Activated CD4-positive, CD25-positive, alpha-beta regulatory T cell (primary cell): ENCODE measurements at places on chromosomes 4 and X.

DNA sequence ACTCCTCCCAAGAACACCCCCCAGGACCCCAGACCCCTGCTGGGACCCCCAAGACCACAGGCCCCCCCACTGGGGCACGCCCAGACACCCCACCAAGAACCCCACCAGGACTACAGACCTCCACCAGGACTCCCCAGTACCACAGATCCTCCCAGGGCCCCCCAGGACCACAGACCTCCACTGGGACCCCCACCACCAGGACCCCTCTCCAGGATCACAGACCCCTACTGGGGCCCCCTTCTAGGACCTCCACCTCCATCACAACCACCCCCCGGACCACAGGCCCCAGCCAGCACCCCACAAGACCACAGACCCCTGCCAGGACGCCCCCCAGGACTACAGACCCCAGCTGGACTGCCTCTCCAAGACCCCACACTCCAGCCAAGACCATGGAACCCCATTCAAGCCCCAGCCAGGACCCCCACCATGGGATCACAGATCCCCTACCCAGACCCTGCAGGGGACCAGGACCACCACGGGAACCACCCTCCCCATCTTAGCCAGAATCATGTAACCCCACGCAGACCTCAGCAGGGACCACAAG lies 855 bp upstream of the DHRSX start:
- DNase-seq: no peak

DNA sequence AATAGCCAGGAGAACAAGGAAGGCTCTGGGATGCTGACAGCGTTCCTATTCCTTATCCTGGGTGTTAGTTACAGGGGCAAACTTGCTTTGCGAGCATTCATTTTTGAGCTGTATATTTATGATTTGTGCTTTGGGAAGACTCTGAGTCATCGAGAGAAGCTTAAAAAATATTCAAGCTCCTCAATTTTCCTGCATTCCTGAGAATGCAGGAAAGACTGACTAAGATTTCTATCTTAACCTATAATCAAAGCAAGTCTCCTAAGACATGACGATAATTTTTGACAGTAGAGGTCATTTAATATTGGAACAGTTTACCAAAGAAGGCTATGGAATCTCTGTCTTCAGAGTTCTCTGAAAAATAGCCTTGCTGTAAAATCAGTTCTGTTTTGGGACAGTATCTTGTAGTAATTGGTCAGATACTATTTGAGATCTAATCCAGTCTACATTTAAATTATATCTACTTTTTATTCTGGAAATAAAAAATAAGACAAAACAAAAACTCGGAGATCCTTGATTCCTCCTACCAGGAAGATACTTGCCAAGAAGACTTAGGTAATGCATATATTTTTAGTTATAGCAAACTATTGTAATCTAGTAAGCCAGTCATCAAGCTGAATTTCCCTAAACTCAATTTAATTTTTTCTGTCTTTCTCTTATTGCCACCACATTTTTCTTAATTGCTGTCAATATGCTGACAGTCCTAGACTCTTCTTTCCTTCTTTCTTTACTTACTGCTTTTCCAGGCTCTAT lies 31.7 kb downstream of the BBS12 start:
- no peak for DNase-seq

DNA sequence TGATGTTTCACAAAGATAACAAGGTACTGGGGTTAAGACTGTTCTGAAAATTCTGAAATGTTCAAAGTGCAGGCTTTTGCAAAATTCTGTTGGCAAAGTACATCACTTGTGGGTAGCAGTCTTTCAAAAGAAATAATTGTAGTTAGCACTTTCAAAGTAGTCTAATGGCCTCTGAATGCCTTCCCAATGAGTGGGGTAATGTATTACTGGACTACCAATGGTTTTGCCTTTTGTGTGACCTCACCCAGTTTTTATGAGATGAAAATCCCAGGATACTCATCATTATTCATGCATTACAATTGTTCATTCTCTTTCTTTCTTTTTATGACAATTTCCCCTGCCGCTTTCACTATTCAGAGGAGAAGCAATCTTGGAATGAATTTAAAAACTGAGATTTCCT lies 686.1 kb downstream of the GLUD2 start:
- DNase-seq: no peak

DNA sequence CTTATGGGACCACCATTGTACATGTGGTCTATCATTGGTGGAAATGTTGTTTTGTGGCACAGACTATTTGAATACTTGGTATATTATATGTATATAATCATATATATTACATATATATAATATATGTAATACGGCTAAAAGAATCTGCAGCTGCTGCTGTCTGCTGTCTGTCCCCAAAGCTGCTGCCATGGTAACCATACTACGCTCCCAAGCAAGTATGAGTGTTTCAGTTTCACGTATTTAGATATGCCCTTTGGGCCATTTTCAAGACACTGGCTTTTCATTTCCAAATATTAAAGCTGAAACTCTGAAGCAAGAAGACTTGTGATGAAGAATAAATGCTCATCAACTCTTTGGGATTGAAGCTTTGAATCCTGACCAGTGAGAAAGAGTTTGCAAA lies 42.0 kb upstream of the ARSJ start:
- no peak for DNase-seq

DNA sequence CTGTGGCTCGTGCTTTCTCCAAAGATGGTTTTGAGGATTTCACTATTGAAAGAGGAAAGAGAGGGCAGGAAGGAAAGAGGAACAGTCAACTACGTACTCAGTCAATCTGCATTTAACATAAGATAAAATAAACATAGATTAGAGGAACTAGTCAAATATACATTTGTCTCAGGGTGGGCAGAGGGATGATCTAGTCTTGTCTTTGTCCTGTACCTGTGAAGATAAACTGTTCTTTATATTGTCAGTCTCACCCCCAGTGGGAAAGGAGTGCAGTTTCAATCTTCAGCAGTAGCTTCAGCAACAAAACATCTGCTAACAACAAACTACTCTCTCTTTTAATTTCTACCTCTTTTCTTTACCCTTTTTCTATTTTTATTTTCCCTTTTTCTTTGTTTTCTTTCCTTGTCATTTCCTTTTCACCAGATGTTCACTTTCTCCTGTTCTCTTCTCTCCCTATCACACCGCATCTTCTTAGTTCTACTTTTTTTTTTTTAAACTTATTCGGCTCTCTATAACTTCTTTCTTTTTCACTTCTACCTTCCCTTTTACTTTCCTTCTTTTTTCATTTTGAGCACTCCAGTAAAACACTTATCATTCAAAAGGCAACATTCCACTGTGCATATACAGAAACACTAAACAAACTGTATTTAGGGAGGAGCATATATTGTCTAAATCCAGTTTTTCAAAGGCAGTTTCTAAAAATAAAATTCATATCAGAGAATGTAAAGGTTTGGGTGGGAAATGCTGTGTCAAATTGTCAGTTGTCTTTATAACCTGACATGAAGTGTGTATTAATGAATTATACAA lies 51.4 kb upstream of the GUCY1A1 start:
- DNase-seq: no peak

- peak; percentile 10 for DNase-seq
Observed at GRCh38 chrX:9465380-9466123, 694 bp downstream of the TBL1X start.

GRCh38 chr4:163611182-163611581 lies 116.7 kb downstream of the TMA16 start:
- DNase-seq: no peak

DNA sequence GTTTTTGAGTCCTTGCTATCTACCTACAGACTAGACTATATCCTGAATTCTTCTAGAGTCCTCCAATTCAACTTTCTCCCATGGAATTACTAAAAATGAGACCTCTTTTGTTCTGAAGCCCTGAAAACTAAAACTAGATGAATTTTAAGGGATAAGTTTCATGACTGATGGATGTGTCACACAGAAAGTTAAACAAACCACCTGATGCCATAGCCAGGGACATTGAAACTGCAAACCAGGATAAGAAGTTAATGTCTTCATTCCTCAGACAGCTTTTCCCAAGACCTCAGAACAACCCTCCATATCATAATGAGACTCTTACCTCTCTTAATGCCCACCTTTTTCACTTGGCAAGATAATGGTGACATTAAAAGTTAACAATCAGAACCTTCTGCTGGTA lies 81.5 kb upstream of the PTPN13 start:
- no peak for DNase-seq

DNA sequence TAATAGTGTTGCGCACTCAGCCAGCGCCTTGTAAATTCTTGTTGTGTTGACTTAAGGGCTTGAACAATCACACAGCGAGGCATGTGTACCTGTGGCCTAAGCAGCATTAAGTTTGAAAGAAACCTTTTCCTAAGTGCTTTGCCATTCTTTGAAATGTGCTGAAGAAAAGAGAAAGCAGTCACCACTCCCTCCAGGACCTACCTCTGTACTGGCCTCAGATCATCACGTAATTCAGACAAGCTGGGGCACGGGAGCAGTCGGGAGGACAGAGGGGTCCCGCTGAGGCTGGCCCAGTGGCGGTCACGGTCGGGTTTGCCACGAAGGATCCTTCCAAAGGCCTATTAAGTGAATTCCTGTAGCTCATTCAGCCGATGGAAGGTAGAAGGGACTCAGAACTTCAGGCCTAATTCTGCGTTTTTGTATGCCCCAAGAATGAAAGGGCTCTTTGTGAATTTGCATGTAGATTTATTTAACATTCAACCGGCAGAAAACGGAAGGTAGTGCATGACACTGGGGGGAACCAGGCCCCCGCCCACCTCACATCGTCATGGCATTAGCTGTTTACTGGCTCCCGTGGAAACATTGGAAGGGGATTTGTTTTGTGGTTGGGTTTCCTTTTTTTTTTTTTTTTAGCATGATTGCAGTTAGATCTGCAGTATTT lies 106.3 kb downstream of the TRAPPC11 start:
- no peak for DNase-seq
